ENCODE measurements at places on chromosomes 11 and 22.

DNA sequence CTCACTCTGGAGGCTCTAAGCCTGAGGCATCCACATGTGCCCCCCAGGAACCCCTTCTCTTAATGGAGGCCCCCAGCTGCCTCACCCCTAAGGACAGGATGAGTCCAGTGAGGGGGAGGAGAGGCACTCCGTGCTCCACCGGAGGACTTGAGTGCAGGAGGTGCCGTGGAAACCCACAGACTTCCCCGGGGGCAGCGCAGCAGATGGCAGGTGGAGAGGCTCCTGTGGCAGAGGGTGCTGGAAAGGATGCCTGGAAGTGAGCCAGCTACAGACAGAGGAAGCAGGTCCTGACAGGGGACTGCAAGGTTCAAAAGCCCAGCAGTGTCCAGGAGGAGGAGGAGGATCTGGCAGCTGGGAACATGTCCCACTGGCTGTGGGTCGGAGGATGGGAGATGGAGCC is 1384.0 kb downstream of the TBC1D22A start:
- no peak for DNase-seq

DNA sequence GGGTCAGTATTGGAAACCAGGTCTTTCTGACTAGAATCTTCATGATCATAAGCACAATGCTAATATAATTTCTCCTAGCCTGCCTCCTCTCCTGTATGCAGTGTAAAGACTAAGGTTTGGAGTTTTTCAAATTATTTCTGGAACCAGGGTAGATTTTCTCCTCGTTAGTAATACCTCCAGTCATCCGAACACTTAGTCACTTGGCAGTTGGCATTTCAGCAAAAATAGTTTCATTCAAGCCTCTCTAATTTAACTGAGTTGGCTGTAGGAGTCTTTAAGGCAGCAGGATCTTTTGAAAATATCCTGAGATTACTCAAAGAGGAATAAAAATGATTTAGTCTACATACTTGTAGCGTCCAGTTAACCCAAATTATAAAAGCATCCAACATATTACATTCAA is 6.3 kb downstream of the TYR start:
- no peak for DNase-seq

- no peak for DNase-seq
Measured at GRCh38 chr11:73274722-73275380, 2.7 kb downstream of the P2RY6 start.

DNA sequence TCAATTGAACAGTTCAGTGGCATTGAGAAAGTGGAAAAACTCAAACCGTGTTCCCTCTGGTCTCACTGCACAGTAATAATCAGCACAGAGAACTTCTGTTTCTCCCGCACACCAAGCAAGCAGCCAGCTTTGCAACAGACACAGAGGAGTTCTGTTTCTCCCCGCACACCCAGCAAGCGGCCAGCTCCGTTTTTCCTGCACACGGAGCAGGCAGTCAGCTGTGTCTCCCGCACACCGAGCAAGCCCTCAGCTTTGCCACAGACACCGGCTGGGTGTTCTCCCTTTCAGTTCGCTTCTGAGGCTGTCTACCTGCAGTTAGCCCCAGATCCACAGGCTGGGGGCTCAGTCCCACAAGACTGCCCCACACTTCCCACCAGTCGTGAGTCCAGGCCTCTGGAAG is 9.9 kb upstream of the TALDO1 start:
- no peak for DNase-seq

DNA sequence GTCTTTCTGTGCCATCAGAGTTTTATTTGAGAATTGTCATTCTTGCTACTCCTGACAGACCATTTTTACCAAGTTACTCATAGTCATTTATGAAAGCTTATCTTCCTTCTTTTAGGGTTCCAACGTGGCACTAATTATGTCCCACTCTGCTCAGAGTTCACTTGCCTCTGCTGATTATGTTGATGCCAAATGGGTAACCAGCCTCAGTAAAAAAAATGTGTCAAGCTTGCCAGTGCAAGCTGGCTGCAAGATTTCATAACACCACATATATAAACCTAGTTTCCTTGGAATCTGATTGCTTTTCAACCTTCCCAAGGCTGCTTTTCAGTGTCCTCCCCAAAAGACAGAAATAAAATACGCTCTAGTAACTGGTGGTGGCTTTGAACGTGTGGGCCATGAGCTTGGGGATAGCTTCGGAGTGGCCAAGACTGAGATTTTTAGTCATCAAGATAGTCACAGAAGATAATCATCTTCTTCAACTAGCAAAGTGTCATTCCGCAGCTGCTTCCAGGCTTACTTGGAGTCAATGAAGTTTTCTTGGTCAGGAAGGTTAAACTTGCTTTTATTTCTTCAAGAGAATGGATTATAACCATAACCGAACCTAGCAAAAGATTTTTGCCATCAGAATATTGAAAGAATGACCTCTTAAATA is 29.5 kb upstream of the APOA1 start:
- no peak for DNase-seq

Data from stimulated activated CD8-positive, alpha-beta memory T cell treated with anti-CD3 and anti-CD28 coated beads, Interleukin-7, amount 100 ng/mL, for 1 hour (primary cell).